ENCODE measurements at places on chromosomes 16 and 17.

GRCh38 chr16:4615384-4616046, 827 bp upstream of the UBALD1 start:
- DNase-seq, result no peak

DNA sequence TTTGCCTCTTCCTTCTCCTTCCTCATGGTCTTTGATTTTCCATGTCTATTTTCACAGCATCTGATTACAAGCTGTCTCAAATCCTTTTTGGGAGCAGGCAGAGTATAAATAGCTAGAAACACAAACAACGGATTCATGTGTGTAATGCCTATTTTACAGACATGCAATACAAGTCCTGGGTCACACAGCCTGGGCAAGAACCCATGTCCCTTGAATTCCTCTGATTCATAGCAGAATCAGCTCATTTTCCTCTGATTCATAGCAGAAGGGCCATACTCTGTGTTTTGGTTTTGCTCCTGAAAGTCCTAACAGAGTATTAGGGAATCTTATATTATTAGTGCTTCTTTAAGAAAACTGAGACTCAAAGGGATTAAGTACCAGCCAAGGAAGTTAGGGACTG, 71.3 kb downstream of the IRX5 start:
- no peak for DNase-seq

- DNase-seq, result no peak
Observed at GRCh38 chr16:71421911-71422310, 19.9 kb downstream of the TLE7 start.

DNA sequence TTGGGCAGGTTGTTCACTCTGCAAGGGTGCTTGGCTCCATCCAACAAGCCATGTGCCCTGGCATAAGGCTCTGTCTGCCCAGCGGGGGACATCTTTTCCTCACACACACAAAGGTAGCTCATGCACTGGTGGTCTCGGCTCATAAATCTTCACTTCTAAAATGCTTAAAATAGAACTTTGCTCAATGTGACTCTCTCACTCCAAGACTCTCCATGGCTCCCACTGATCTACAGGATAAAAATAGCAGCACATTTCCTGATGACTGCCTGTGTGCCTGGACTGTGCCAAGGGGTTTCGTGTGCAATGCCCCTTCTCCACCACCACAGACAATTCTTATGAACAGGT, 15.1 kb upstream of the CIBAR2 start:
- no peak for DNase-seq

GRCh38 chr17:32536736-32537643, 50.2 kb downstream of the CDK5R1 start:
- no peak for DNase-seq

DNA sequence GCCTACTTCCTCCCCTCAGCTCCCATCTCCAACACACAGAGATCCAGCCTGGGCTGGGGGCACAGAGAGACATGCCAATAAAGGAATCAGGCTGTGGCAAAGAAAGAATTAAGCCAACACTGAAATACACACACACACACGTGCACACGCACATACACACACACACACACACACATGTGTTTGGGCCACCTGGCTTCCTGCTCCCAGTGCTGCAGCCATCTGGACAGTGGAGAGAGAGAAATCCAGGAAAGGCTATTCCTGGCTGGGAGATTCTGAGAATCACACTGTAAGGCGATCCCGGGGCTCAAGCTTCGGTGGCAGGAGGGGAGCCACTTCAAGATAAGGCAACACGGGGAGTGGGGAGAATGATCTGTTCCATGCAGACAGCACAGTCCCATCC, 72.4 kb downstream of the NOG start:
- no peak for DNase-seq

- no peak for DNase-seq
Observed at GRCh38 chr17:68847711-68848110, 107.5 kb downstream of the ABCA8 start.

DNA sequence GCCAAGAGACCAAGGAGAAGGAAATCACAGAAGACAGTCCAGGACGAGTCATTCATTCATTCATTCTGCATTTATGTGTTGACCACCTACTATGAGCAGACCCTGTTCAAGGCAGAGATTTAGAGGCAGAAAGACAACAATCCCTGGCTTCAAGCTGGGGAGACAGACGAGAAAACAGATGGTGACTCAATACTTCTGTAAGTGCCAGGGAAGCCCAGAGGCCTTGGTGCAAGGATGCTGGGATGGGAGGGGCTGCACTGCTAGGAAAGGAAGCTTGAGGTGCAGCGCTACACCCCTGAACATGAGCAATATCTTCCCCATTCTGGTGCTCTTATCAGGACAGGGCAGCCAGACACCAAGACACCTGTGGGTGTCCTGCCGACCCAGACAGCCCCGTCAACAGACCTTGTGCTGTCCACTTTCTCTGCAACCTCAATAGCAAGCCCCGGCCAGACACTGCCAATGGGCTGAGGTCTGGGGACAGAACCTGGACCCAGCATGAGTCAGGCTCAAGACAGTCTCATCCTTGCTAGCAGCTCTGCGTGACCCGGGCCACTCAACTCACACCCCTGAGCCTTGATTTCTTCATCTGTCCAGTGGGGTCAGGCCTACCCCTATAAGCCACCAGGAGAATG, 163.5 kb downstream of the COPRS start:
- DNase-seq, result no peak

- DNase-seq, result peak; percentile 25
Observed at GRCh38 chr17:73255671-73256181, 6.0 kb downstream of the CPSF4L start.

DNA sequence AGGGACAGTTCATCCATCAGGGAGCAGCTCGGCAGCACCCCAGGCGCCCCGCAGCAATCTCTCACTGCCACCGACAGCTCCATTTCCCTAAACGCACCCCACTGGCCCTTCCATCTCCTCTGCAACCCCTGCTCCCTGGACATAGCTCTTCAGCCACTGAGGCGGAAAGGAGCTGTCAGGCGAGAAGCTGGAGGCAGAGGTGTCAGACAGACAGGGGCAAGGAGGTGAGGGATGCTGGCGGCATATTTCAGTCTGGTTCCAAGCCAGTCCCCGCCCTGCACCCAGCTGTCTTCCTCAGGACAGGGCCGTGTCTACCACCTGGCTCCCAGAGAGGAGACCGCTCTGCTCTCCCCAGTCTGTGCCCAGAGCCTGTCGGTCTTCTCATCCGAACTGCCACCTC, 9.7 kb downstream of the ACLY start:
- no peak for DNase-seq

DNA sequence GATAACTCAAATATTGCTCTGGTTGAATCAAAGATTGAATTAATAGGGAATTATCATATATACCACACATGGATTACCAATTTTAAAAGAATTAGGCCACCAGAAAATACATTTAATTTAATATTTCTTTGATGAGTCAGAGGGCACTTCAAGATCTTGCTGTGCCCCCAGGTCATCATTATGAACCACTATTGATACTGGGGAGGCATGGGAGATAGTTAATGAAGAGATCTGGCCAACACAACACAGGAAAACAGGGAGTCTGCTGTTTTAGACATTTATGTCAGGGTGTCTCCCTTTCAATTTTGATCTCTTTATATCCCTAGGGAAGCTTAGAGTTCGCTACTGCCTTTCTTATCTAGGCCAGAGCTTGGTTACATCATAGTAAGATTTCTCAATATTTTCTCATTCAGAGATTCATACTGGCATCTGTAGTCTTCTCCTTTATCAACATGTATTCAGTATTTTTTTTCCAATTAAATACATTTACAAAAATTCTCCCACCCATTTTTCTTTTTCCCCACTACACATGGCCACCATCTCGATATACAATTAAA, 158.3 kb upstream of the ZFHX3 start:
- no peak for DNase-seq

GRCh38 chr16:85908444-85908843, 9.5 kb downstream of the IRF8 start:
- DNase-seq, result no peak

- DNase-seq, result no peak
Observed at GRCh38 chr16:72285324-72285723, 113.4 kb upstream of the PMFBP1 start.

GRCh38 chr17:30805944-30806456, 18.5 kb downstream of the CRLF3 start:
- no peak for DNase-seq

DNA sequence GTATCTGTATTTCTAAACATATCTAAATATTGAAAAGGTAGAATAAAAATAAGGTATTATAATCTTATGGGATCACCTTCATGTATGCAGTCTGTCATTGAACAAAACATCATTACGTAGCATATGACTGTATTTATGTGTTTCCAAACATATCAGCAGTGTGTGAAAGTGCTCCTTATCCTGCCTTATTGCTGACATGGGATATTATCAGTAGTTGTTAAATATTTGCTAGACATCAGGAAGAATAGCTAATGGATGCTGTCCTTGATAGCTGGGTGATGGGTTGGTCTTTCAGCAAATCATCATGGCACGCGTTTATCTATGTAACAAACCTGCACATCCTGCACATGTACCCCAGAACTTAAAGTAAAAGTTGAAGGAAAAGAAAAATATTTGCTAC, 59.1 kb upstream of the FAM20A start:
- no peak for DNase-seq

- no peak for DNase-seq
Observed at GRCh38 chr16:68372806-68373205, 62.0 kb downstream of the PRMT7 start.

DNA sequence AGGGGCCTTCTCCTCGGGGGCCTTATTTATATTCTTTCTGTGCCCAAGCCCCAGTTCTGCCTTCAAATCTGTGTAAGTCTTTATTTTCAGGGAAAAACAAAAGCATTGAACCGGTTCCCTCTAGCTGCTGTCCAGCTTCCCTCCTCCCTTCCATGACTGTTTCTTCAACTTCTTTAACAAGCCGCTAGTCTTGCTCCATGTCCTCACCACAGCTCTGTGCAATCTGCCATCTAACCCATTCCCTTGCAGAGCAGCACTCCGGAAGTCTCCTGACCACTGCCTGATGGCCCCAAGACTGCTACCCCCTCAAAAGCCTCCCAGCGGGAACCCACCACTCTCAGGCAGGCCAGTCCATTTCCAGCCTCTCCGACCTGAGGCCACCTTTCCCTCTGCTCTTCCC, 16.9 kb downstream of the EMC8 start:
- no peak for DNase-seq

GRCh38 chr16:51111759-51112158, 39.3 kb downstream of the SALL1 start:
- DNase-seq, result no peak

DNA sequence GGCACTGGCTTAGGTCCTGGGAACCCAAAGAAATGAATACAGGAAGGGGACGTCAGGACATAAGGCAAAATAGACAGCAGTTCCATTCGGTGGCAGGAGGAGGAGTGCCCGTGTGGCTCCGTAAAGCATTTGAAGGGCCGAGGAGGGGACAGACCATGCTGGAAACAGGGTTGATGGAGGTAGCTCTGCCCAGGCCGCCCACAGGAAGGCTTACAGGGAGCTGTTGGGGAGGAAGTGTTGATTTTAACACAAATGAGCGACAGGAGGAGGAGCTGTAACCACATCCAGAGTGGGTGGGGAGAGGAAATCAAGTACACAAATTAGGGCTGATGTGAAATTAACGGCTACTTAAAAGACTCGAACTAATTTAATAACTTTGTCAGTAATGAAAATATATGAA, 54.6 kb downstream of the RBFOX3 start:
- no peak for DNase-seq

DNA sequence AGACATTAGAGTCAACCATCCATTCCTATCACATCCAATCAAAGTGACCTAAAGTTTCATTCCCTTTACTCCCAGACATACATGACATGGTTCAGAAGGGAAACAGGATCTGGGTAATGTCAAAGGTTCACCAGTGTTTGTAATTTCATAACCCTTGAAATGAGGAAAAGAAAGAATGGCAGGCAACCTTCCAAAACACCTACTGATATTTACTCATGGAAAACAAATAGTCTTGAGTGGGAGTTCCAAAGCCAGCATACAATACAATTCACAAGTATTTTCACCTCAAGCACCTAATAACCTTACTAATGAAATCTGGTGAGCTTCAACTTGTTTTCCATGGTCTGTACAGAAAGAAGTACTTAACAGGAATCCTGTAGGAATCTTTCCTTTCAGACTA, 72.5 kb upstream of the AXIN2 start:
- DNase-seq, result no peak

- peak; percentile 78 for DNase-seq
Observed at GRCh38 chr17:59565959-59566324, 532 bp downstream of the DHX40 start.

- no peak for DNase-seq
Observed at GRCh38 chr17:83149029-83149725, 69.8 kb downstream of the METRNL start.

GRCh38 chr16:8951447-8952280, 12.0 kb downstream of the USP7 start:
- DNase-seq, result no peak

DNA sequence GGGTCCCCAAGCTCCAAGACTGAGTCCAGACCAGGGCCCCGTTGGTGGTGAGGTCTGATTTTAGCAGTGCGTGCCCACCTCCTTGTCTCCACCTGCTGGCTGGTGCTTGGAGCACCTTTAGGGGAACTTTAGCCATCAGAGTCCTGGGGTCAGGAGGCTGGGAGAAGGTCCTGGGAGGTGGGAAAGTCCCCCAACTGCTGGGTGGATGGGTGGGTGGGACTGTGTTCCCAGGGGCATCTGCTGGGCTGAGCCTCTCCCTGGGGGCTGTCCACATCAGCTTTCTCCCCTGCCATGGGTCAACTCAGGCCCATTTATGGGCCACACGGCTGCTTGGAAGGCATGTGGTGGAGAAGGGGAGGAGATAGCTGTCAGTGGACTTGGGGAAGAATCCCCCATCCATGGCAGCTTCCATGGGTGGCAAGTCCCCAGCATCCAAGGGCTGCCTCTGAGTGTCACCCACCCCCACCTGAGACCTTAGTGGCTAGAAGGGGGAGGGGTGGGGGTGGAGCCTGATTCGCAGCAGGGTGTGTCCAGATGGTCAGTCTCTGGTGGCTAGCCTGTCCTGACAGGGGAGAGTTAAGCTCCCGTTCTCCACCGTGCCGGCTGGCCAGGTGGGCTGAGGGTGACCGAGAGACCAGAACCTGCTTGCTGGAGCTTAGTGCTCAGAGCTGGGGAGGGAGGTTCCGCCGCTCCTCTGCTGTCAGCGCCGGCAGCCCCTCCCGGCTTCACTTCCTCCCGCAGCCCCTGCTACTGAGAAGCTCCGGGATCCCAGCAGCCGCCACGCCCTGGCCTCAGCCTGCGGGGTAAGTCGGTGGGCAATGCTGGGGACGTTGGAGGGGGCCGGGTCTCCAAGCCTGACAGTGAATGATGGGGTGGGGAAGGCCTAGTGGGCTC, at the start of gene TRPV2:
Gene TRPV2, plus strand, starts transcription at position 541 of the 894 bp plus-strand sequence. CDS start 2,098 bp downstream, outside the sequence.
- no peak for DNase-seq

GRCh38 chr17:29640981-29641642, 18.4 kb upstream of the CORO6 start:
- DNase-seq, result no peak

GRCh38 chr17:57876023-57876865, 26.4 kb upstream of the MRPS23 start:
- no peak for DNase-seq

- DNase-seq, result peak; percentile 56
Observed at GRCh38 chr17:57523926-57524632, 221.0 kb downstream of the CCDC182 start.

Measured in NCI-H2081 (cell line).